ENCODE measurements at places on chromosomes 3 and 15.

- no peak for DNase-seq
These were observed 13.1 kb upstream of the VIPR1 start for GRCh38 chr3:42489116-42489936.

GRCh38 chr3:20772869-20773268, 586.9 kb upstream of the SGO1 start:
- DNase-seq, result peak; percentile 57

DNA sequence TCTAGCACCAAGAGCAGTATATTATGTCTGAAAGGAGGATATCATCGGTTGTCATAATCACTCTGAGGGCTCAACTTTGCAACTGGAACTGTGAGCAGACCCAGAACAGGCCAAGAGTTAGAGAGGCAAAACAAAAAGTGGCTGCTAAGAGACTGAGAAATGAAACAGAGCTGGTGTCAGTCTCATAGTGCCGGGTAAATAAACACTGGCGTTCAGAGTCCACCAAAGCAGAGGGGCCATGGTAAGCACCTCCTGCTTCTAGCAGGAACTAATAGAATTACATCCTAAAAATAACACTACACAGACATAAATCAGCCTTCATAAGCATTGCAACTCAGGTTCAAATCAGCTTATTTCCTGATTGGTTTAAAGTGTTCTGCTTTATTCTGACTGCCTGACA, 10.3 kb upstream of the IL12A start:
- DNase-seq, result no peak

DNA sequence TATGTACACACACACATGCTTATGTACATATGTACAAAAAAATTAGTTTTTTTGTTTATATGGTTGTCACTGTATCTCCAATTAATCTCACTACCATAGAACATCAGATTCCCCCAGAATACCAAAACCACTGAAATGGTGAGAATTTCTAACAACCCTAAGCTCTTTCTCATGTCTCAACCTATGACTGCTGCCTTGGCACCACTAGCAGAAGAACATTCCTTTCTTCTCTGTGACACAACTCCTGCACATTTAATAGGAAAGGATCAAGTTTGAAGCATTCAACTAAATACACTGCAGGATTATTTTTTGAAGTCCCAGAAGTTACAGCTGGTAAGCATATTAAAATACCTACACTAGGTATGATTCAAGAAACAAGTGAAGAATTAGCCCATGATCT, 109.6 kb downstream of the FAM174B start:
- DNase-seq, result no peak

- no peak for DNase-seq
These were observed 341.5 kb downstream of the ROBO2 start for GRCh38 chr3:77381431-77381830.

- no peak for DNase-seq
These were observed 10.0 kb downstream of the ARIH2 start for GRCh38 chr3:48928679-48929078.

GRCh38 chr3:127886231-127886955, 28.6 kb upstream of the KBTBD12 start:
- DNase-seq, result no peak

- no peak for DNase-seq
These were observed 51.6 kb downstream of the TRPM1 start for GRCh38 chr15:31049682-31050615.

GRCh38 chr15:34987609-34988026, 469 bp downstream of the ZNF770 start:
- no peak for DNase-seq

DNA sequence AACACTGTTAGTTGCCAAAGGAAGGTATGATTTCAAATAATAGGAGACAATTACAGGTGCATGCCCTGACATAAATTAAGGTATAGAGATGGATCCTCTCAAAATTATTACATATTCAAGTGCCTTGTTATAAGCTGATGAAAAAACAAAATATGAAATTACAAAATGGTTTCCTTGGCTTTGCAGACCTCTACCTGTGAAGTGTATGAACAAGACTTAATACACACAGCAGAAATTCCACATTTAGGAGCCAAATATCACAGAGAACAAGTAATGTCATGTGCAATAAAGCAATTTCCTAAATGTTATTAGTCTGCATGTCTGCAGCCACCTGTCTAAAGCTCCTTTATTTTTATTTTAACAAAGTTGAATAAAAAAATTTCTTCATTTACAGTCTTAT, 151.5 kb downstream of the ALCAM start:
- DNase-seq, result peak; percentile 18

- no peak for DNase-seq
These were observed 535.5 kb downstream of the SQOR start for GRCh38 chr15:46170326-46170725.

DNA sequence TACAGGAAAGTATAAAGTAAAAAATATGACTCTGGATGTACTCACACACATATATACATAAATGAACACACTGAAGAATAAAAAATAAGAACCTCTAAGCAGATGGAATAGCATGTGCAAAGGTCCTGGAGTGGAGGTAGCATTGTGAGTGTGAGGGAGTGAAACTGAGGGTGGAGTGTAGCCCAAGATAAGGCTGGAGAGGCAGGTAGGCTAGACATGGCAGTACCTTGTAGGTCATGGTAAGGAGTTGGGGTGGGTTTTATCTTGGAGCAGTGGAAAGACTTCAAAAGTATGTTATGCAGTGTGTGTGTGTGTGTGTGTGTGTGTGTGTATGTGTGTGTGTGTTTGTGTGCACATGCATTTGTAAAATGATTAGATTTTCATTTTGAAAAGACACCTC, 49.5 kb downstream of the TLNRD1 start:
- DNase-seq, result no peak

- DNase-seq, result no peak
These were observed 141.5 kb downstream of the GADL1 start for GRCh38 chr3:30752970-30753369.

- no peak for DNase-seq
These were observed 47.3 kb upstream of the NR2C2 start for GRCh38 chr3:14899993-14900618.

- no peak for DNase-seq
These were observed 141.1 kb upstream of the SETMAR start for GRCh38 chr3:4162096-4162495.

GRCh38 chr3:113133140-113133539, 78.2 kb upstream of the BOC start:
- peak; percentile 15 for DNase-seq

GRCh38 chr15:34721802-34722438, 32.9 kb downstream of the GJD2 start:
- DNase-seq, result no peak

DNA sequence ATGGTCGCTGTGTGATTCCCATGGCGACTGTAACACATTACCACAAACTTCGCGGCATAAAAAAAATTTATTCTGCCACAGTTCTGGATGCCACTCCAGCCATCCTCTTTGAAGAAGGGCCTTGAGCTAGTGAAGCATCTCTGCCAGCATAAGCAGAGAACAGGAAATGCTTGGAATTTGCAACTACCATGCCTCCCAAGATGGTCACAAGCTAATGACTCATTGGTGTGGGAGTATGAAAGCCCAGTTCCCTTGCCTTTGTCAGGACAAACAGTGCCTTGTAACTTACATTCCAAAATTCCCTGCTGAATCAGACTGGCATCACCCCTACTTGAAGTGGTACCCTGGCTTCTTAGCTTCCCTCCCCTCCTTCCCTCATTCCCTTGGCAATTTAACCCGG, 129.7 kb downstream of the PROS1 start:
- no peak for DNase-seq

GRCh38 chr15:24856397-24857390, 98.1 kb upstream of the SNRPN start:
- DNase-seq, result no peak

DNA sequence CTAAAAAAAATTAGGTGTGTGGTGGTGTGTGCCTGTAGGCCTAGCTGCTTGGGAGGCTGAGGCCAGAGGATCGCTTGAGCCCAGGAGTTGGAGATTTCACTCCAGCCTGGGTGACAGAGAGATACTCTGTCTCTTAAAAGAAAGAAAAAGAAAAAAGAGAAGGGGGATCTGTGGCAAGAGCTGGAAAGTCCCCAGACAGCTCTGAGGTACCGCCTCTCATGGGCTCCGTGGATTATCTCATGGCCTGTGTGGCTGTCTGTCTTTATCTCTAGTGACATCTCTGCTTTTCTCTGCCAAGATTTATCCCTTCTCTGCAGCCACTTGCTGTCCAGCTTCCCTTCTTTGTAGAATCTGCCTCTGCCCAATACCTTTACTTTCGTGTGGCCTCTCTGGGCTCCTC, 5.7 kb downstream of the EXOSC7 start:
- DNase-seq, result no peak

GRCh38 chr15:56946150-56946549, 27.7 kb downstream of the TCF12 start:
- no peak for DNase-seq

- no peak for DNase-seq
These were observed 17.7 kb upstream of the EDEM1 start for GRCh38 chr3:5169807-5170206.

- peak; percentile 8 for DNase-seq
These were observed 532 bp downstream of the B4GALT4 start for GRCh38 chr3:119240101-119240590.

DNA sequence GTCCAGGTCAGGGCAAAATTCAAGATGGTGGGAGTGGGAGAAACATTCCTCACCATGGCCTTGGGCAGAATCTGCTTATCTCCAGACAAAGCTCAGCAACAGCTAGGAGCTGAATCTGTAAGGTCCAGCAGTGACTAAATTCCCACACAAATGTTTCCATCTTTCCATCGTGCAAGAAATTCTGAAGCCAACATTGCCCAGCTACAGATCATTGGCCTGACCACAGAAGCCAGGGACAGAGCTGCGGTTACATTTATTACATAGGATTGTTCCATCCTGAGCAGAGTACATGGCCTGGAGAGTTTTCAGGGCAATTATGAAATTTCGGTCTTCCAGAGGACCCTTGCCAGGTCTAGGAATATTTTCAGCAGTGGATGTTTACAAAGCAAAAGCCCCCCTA, 100.3 kb downstream of the LIPC start:
- DNase-seq, result no peak

DNA sequence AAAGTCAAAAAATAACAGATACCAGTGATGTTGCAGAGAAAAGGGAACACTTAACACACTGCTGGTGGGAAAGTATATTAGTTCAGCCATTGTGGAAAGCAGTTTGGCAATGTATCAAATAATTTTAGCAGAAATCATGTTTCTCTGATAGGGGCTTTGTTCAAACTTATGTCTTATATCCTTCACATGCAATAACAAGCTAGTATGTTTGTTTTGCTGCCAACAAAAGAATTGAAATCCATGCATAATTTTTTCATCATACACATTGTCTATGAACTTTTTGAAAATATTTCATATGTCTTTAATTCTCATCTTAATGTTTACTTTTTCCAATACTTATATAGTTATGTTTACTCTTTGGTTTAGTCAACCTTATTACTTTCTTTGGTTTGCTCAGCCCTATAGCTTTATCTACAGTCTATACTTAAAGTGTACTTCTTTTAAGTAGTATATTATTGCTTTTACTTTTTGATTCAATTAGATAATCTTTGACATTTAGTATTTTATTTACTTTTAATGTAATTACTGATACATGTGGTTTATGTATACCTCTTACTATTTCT, 639.6 kb upstream of the CBLB start:
- DNase-seq, result no peak

DNA sequence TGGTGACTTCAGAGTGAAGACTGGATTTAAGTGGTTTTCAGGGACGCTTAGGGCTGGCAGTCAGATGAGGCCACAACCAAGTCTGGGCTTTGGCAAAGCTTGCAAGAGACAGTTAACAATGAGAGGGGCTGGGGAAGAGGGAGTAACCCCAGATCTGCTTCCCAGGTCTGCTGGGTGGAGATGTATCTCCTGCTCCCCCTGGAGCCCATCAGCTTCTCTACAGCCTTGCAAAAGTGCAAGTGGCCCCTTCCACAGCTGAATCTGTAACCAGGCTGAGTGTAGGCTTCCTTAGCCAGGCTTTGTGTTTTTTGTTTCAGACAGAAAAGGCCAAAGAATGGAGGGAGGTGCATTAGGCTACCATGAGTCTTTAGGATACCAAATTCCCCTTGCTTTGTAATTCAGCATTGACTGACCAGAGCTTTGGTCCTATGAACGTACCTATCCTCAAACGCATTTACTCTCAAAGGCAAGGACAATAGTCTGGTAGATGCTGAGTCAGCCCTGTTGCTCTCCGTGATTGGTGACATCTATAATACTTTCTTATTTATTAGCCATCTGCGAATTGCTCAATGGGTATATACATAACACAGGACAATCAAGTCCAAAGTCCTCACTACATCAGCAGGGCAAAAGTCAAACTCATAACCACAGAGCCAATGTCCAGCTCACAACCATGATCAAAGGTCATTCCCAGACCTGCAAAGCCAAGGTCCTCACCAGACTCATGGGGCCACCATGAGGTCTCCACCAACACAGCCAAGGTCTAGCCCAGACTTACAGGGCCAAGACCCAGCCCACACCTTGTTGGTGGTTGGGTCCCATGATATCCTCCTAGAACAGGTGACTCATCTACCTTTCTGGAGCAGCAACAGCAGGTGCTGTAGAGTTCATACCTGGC, 17.1 kb downstream of the CCDC13 start:
- DNase-seq, result no peak

GRCh38 chr15:55917881-55918296, 75.5 kb downstream of the NEDD4 start:
- no peak for DNase-seq

GRCh38 chr3:108281670-108282069, 14.7 kb upstream of the HHLA2 start:
- DNase-seq, result no peak

- no peak for DNase-seq
These were observed 13.9 kb downstream of the ELL3 start for GRCh38 chr15:43762824-43763223.

- DNase-seq, result no peak
These were observed 699.5 kb upstream of the CFAP20DC start for GRCh38 chr3:59749291-59749690.
